NCI-H2081 treated with DMSO at 0.1 percent for 48 hours (cell line): ENCODE measurements at places on chromosomes 3 and 15.
A peak's percentile ranks its signal among the peaks of the same experiment; 100 is the strongest.

DNA sequence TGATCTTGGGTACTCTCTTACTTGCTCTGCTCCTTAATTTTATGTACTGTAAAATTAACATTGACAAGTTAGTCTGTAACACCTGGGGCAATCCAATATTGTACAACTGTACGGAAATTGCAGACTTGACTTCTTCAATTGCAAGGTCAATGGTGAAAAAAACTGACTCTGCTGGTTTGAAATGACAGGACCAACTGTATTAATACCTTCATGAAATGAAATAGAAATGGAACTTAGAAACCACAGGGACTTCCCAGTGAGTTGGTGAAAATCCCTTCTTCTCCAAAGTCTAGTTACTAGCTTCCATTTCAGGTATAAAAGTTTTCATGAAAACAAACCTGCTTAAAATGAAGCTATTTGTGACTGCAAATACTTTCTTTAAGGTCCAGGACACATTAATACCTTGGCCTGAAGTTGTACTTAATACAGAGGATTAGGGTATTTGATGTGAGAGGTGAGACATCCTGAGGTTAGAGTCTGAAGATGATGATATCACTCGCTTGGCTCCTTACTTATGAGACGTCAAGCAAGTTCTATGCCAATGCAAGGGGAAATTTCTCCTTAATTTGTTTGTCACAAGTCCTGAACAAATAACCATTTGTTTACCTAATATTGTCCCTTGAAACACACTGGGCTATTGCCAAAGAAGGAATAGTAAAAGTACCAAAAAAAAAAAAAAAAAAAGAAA lies 226.2 kb upstream of the TP63 start:
- DNase-seq = no peak

DNA sequence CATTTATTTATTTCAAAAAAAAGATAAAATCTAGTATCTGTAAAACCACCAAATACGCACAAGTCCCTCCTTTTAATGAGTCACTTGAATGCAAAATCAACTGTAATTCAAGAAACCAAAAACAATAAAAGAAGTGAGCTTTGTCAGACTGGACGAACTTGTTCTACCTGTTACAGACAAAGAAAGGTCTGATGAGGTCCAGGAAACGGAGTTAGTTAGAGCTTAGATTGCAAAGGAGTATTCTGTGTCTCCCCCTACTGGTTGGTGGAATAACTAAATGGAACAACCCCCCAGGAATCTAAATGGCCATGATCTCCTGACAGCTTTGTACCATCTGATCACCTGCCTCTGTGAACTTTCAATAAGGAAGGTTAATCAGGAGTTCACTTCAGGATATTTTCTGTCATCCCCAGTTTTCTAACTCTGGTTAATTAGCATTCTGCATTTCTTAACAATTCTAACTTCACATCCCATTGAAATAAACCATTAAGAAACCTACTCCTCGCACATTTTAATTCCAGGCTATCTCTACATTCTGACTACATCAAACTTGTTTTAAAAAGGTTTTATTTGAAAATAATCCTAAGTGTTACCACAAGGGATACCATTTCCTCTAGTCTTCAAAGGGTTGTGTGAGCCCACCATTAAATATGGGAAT lies 333.0 kb upstream of the SATB1 start:
- peak; percentile 71 for DNase-seq

GRCh38 chr15:101018016-101018415 lies 98.9 kb downstream of the LRRK1 start:
- DNase-seq = no peak

- no peak for DNase-seq
Observed at GRCh38 chr3:194973366-194974000, 287.8 kb downstream of the FAM43A start.

- DNase-seq = peak; percentile 2
Observed at GRCh38 chr15:41695750-41696436, 35.7 kb downstream of the MGA start.

- DNase-seq = no peak
Observed at GRCh38 chr3:136109499-136109898, 86.6 kb downstream of the MSL2 start.

GRCh38 chr3:122623031-122623829 lies 45.8 kb downstream of the PARP15 start:
- no peak for DNase-seq

DNA sequence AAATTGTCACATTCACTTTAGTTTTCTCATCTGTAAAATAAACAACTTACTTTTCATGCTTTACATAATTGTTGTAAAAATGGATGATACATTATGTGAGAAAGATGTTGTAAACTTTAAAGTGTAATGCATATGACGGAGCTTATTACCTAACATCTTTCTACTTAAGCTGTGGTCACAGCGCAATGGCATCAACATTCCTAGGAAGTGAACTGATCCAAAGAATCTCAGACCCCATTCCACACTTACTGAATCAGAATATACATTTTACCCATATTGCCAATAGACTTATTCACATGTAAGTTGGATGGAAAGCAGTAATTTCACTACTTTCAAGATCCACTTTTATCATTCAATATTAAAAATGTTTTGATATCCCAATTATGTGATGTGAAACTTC lies 497.5 kb downstream of the FGF12 start:
- DNase-seq = no peak

- no peak for DNase-seq
Observed at GRCh38 chr15:55402707-55403106, 5.5 kb downstream of the CCPG1 start.

- DNase-seq = no peak
Observed at GRCh38 chr3:176479248-176479647, 718.0 kb downstream of the TBL1XR1 start.

DNA sequence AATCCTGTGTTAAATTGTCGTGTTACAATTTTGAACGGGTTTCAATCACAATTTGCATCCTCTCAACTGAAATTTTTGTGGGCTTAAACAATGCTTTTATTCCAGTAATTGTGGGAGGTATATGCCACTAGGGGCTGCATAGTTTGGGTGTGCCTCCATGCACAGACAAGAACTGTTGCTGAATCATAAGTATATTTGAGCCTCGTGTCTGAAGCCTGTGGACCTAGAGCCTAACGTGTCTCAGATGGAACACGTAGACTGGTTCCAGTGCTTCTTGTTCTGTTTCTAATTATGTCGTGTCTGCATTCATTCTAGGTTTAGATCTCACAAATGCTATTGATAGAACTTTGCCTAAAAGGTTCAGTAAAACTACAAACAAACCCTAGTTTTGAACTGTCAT lies 363.4 kb downstream of the RBMS3 start:
- no peak for DNase-seq

DNA sequence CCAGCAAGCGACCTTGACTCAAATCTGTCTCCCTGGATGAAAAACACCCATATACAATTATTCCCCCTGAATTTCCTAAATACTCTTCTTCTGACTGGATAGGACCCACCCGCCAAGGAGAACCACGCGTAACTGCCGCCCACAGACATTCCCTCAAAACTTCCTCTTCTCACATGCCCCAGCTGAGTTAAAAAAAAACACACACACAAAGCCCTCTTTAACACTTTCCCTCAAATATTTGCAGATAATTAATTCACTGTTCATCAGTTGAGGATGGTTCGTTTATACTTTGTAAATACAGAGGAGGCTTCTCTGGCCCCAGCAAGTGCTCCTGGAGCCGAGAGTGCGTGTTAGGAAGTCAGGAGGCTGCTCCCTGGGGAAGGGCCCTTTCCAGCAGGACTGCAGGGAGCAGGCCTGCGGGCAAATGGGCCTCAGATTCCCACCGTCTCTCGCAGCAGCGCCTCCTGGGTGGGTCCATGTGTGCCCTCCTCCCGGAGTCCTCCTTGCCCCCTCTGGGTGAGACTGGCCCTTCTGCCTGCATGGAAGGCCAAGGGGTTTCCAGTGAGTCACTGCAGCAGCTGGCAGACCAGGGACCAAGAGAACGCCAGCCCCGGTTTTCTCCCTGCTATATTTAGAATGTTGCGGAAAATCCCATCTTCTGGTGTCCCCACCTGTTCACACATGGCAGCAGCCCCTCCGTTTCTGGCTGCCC lies 46.8 kb downstream of the MGLL start:
- peak; percentile 89 for DNase-seq

GRCh38 chr3:122533931-122534334 lies 19.2 kb upstream of the KPNA1 start:
- no peak for DNase-seq

- DNase-seq = no peak
Observed at GRCh38 chr15:31374986-31375385, 48.4 kb downstream of the KLF13 start.

DNA sequence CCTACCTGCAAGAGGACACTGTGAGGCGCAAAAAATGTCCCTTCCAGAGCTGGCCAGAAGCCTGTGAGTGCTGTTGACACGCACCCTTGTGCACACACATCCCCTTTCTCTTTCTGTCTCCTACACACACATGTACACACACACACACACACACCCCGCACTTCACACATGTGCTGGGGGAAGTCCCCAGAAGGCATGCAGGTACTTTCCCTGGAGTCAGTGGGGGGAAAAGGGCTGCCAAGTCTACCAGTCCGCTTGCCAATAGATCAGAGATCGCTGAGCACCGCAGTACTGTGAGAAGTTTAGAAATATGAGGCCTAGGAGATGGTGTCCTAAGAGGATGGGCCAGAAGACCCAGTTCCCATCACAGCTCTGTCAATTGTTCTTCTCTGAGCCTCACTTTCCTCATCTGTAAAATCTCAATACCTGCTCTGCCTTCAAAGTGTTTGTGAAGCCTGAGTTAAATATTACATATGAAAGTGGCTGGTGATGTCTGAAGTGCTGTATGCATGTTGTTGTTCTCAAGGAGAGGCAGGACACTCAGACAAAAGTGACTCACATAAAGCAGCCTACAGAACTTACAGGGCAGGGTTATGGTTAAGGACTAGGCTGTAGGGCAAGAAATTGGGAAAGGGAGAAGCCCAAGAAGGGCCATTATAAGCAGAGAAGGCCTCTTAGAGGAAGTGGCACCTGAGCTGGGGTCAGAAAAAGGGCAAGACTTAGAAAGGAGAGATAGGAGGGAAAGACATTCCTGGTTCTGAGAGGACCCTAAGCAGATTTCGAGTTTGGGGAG lies 6.8 kb downstream of the IL17RE start:
- no peak for DNase-seq

DNA sequence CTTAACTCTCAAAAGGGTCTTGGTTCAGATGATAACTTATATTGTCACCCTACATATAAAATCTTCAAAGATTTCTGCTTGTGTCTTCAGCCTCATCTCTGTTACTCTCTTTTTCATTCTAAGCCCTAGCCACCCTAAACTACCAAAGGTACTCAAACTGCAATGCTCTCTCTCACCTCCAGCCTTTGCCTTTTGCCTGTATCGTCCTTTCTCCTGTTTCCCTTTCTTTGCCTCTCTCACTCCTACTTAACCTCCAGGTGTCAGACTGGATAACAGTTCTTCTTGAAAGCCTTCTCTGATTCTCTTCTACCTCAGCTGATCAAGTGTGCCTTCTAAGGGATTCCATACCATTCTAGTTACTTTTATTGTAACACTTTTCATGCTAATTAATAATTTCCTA lies 149.8 kb downstream of the SERPINI1 start:
- DNase-seq = no peak

DNA sequence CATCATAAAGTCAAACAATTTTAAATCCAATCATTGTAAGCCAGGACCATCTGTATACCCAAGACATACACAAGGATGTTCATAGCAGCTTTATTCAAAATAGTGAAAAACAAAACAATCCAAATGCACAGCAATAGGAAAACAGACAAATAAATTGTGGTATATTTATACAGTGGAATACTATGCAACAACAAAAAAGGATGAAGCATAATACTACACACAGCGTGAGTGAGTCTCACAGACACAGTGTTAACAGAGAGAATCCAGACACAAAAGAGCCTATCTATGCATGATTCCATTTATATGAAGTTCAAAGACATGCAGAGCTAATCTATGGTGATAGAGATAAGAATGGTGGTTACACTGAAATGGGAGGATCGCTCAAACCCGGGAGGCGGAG lies 5.6 kb upstream of the MUC20 start:
- no peak for DNase-seq

DNA sequence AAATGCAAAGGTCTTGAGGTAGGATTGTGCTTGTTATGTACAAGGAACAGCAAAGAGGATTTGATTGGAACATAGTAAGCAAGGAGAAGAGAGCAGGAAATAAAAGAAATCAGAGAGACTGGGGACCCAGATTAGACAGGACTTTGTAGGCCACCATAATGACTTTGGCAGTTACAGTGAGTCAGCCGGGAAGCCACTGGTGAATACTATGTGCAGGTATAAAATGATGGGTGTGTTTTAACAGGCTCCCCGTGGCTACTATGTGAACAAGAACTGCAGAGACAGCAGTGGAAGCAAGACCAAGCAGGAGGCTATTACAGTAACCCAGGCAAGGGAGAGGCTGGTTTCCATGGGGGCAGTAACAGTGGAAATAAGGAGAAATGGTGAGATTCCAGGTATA lies 55.2 kb downstream of the NPTN start:
- no peak for DNase-seq

- DNase-seq = no peak
Observed at GRCh38 chr3:134378384-134378783, 4.1 kb upstream of the AMOTL2 start.

DNA sequence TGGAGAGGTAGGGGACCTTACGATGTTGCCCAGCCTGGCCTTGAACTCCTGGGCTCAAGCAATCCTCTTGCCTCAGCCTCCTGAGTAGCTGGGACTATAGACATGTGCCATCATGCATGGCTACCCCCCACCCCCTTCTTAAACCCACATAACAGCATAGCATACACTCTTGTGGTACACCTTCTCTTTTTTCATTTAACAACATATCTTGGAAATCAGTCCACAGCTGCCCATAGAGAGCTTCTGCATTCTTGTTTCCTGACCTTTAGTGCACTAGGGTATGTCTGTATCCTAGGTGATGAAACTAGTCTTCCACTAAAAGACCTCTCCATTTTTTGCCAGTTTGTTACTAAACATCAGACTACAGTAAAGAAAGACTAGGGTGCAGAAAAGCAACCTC lies 33.0 kb downstream of the SLC28A1 start:
- no peak for DNase-seq

DNA sequence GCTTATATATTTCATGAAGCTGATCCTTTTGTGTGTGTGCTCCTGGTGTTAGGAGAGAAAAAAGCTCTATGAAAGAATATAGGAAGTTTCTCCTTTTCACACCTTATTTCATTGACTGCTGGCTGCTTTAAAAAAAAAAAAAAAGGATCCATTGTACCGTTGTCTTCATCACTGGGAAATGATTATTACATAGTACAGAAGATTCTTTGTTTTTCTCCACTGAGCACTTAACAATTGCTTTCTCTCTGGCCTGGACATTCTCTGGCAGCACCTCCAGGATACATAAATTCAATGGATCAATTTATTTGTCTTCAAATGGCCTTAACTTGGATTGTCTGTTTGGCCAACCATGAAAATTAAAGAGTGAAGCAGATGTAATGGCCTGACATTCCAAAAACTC lies 37.2 kb downstream of the DPH3 start:
- no peak for DNase-seq
